Cardiac atrium fibroblast (primary cell): ENCODE measurements at places on chromosomes 11 and 22. TPM values are rescaled to one million over a fixed set of nuclear protein-coding genes. Genes with fewer than 3 reads are reported as not detected.

Gene FEN1
- total RNA-seq: 12.5 and 19.0 TPM in 2 replicates

Gene HBG2
- total RNA-seq: not detected in 2 replicates

Gene OSBP2
- 0.65 and 1.6 TPM in 2 replicates for total RNA-seq

Gene OR2AG1
- not detected in 2 replicates for total RNA-seq

Gene NPAS4
- not detected in 2 replicates for total RNA-seq

Gene FERMT3
- 9.2 and 13.1 TPM in 2 replicates for total RNA-seq

Gene CASP12
- not detected in 2 replicates for total RNA-seq

Gene CCDC81
- under 0.01 TPM in 1 of 2 replicates, not detected in the other for total RNA-seq

Gene OR51I1
- not detected in 2 replicates for total RNA-seq

Gene ACO2
- total RNA-seq: 59.6 and 74.5 TPM in 2 replicates

Gene THY1
- total RNA-seq: 45.8 and 46.6 TPM in 2 replicates

Gene SCGB1A1
- total RNA-seq: not detected in 2 replicates

Gene APOBEC3F
- 1.4 and 2.8 TPM in 2 replicates for total RNA-seq

Gene PHF21B
- not detected in 2 replicates for total RNA-seq

Gene MS4A6A
- 1.6 TPM in 1 of 2 replicates, not detected in the other for total RNA-seq

Gene OR5B3
- not detected in 2 replicates for total RNA-seq

Gene CARNS1
- total RNA-seq: 0.49 TPM in 1 of 2 replicates, not detected in the other

Gene SLC1A2
- total RNA-seq: 0.81 and 1.3 TPM in 2 replicates

Gene ALDH3B2
- not detected in 2 replicates for total RNA-seq

Gene PARVG
- not detected in 2 replicates for total RNA-seq

Gene PIK3IP1
- total RNA-seq: 12.1 and 14.7 TPM in 2 replicates

Gene UCP2
- total RNA-seq: 0.49 and 0.90 TPM in 2 replicates

Gene P2RX6
- total RNA-seq: 3.1 and 3.6 TPM in 2 replicates

Gene MUC2
- total RNA-seq: not detected in 2 replicates
